ENCODE measurements at places on chromosomes 13 and 19. TPM values are rescaled to one million over a fixed set of nuclear protein-coding genes. Genes with fewer than 3 reads are reported as not detected.

- no peak for DNase-seq
Observed at GRCh38 chr19:12603714-12604113, 6.9 kb downstream of the ZNF490 start.

DNA sequence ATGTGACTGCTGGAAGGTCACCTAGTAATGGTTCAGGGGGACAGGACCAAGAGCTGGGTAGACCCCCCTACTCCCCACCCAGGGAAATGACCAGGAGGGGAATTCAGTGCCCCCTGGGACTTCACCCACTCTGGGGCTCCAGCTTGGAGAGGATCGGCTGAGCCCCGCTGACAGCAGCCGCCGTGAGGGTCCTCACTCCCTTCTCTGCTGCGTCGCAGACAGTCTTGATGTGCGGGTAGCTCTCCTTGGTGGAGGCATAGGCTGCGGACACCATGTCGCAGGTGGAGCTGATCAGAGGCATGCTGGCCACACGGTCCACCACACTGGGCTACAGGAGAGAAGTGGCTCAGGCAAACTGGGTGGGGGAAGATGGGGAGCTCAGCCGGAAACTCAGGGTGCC is 7.8 kb downstream of the PLIN3 start:
- no peak for DNase-seq

GRCh38 chr19:14440049-14440448 is 6.9 kb downstream of the PKN1 start:
- peak; percentile 54 for DNase-seq

DNA sequence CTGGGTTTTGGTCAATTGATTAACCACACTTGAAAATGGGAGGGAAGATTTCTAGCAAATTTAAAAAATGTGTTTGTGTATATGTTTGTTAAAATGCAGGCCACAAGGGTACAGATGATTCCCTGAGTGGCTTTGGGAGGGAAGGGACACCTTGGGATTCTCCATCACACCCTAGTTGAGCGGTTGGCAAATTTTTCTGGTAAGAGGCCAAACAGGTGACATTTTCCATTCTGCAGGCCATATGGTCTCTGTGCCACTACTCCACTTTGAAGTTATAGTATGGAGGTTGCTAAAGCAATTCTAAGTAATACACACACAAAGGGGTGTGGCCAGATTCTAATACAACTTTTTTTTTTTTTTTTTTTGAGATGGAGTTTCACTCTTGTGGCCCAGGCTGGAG is 12.9 kb upstream of the MED26 start:
- DNase-seq: no peak

- no peak for DNase-seq
Observed at GRCh38 chr19:45069056-45069455, 7.2 kb downstream of the ZNF296 start.

DNA sequence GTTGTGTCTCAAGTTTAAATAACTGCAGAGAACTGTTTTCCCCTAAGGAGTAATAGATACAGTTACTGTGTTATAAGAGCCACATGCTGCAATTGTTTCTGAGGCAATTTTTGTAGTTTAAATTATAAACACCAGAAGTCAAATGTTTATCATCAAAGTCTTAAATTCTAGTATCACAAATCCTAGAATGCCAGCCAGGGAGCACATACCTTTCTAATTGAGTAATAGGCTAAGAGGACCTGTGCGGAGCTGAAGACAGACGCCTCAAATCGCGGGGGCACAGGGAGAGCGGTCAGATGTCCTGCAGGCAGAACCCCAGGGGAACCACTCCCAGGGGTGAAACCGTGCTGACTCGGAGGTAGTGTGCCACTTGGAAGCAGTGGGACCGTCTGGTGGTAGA is 65.2 kb upstream of the TNFRSF19 start:
- no peak for DNase-seq

- DNase-seq: no peak
Observed at GRCh38 chr13:34155931-34156607, 338.1 kb downstream of the RFC3 start.

DNA sequence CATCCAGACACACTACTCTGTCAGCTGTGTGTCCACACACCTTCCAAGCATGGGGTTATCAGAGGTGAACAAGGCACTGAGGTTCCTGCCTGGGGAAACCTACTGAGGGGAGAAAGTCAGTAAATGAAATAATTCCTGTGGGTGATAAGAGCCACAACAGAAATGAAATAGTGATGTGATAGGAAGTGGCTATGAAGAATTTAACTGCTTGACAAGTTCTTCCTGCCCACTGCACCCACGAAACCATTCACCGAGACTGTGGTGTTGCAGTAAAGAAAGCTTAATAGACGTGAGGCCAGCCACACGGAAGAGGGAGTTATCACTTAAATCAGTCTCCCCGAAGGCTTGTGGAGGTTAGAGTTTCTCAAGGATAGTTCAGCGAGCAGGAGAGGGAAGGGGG is 353.1 kb downstream of the UQCRFS1 start:
- no peak for DNase-seq

DNA sequence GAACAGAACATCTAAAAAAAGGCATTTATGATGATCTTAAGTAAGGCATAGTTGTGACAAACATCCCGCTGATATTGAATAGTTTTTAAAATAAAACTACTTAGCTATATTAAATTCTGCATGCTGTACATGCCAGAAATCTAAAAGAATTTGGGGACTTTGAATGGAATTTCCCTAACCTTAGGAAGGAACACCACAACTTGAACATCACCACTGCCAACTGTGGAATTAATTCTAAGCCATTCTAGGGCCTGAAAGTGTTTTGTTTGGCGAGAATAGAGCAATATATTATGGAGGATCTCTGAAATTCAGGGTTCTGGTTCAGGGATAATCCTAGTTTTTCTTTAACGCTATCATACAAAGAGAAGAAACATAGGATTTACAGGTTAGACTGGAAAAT is 17.8 kb upstream of the LATS2 start:
- DNase-seq: no peak

The ANKRD24 gene
- total RNA-seq: not detected

The MCF2L gene
- 46.5 TPM for total RNA-seq

The IGSF23 gene
- not detected for total RNA-seq

The UPK1A gene
- 45.2 TPM for total RNA-seq

The LGALS14 gene
- total RNA-seq: not detected

The ETV2 gene
- total RNA-seq: not detected

The GIPC3 gene
- 0.19 TPM for total RNA-seq

The CYP2F1 gene
- not detected for total RNA-seq
